Stimulated activated CD4-positive, alpha-beta T cell treated with anti-CD3 and anti-CD28 coated beads, Interleukin-12 subunit alpha, Interleukin-12 subunit beta, amount 100 ng/mL, for 4 hours (primary cell): ENCODE measurements at places on chromosomes 1 and 21.

DNA sequence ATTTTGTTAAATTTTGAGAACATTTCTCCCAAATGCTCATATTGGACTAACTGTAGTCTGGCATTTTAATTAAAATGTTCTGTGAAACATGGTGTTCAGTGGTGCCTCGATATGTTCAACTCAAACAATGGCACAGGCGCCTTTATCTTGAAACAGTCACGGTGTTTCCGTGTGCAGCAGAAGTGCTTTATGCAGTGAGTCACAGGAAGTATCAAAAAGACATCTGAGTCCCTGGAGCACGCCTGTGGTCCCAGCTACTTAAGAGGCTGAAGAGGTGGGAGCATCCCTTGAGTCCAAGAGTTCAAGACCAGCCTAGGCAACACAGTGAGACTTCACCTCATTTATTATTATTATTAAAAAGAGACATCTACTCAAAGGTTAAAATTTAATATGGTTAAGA lies 52.2 kb downstream of the GREM2 start:
- no peak for DNase-seq

- DNase-seq: no peak
Observed at GRCh38 chr1:114564141-114564540, 17.3 kb downstream of the BCAS2 start.

GRCh38 chr1:12544357-12544756 lies 73.7 kb downstream of the DHRS3 start:
- DNase-seq: no peak

GRCh38 chr1:50129201-50129600 lies 20.5 kb downstream of the ELAVL4 start:
- no peak for DNase-seq

- no peak for DNase-seq
Observed at GRCh38 chr21:43728154-43728466, 9.2 kb downstream of the PDXK start.

DNA sequence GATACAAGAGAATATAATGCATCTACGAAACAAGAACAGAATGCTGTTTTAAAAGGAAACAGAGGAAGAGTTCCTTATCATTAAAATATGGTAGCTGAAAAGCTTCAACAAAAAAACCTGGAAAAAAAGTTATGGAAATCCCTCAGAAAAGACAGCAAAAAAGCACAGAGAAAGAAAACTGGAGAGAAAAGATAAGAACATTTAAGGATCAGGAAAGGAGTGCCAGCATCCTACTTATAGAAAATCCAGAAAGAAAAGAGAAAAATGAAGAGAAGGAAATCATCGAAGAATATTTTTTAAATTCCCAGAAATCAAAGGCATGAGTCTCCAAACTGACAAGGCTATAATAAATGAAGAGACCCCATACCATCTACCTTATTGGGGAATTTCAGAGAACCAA lies 29.8 kb downstream of the SUSD4 start:
- no peak for DNase-seq

DNA sequence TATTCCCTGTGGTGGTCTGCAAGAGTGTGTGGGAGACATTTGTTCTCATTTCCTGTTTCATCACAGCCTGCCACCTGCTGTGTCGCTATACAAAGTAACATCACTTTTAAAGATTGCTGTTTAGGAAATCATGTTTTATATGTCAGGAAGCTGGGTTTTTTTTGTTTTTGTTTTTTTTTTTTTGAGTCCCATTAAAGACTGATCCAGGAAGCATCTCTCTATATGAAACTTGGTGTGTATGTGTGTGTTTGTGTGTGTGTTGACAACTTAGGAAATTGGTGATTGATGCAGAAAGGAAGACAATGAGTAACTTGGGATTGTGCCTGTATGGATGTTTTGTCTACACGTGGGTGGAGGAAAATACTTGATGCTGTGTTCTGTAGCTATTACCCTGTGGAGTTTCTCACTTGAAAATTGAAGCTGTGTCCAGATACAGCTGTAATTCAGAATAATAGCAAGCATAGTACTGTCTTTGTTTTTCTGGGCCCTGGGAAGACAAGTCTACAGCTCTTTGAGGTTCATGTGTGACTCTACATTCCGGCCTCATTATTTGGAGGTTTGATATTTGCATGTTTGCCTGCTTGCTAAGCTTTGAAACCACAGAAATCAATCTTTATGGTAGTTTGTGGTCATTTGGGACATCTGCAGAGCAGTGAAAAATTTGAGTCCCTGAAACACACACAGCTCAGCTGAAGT lies 47.9 kb downstream of the LAMC1 start:
- DNase-seq: no peak

DNA sequence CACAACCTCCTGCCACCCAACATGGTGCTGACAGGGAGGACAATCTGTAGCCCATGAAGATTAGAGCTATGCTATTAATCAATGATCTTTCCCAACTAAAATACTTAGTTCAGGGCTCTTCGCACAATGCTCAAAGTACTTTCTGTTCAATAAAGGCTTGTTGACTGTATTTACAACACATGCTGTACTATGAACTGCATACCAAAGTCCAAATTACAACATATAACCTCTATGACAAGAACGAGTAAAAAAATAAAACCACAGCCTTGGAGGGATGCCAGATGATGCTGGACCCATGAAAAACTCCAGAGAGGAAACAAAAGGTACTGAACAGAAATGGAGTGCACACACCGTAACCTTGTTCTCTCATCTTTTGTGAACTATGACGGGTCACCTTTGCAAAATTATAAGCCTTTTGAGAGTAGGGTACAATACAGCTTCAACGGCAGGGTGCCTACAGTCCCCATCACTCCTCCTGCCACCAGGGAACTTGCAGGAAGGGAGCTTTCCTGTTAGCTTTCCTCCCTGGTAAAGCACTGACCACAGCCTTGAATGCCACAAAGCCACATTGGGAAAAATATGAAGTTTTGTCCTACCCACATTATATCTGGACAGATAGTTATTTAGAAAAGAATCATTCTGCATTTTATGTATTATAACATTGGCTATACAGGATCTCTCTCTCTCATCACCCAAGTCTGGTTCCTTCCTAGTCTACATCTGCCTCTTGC lies 175.6 kb downstream of the NRIP1 start:
- no peak for DNase-seq

GRCh38 chr1:156347331-156347730 lies 9.0 kb downstream of the TSACC start:
- no peak for DNase-seq

DNA sequence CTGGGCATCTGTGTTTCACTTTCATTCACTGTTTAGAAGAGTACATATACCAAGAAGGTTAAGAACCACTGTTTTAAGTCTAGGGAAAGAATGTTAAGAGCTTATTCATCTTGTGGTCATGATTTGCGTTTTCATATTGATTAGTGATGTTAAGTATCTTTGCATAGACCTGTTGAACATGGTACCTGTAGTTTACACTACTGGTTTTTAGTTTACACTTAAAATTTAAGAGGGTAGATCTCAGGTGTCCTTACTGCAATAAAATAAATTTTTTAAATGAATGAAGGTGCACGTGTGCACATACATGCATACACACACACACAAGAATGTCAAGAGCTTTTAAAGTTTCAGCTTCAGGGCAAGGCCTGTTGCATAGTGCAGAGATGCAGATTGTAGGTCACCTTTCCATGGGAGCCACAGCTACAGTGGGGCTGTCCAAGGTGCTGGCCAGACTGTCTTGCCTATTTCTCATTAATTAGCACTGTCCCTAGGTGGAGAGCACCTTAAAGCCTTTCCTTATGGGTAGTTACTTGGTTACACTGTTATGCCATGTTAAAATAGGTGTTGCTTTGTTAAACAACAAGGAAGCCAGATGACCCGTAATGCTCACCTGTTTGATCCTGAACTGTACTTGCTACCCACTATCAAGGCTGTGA lies 543.0 kb upstream of the DAB1 start:
- DNase-seq: no peak

DNA sequence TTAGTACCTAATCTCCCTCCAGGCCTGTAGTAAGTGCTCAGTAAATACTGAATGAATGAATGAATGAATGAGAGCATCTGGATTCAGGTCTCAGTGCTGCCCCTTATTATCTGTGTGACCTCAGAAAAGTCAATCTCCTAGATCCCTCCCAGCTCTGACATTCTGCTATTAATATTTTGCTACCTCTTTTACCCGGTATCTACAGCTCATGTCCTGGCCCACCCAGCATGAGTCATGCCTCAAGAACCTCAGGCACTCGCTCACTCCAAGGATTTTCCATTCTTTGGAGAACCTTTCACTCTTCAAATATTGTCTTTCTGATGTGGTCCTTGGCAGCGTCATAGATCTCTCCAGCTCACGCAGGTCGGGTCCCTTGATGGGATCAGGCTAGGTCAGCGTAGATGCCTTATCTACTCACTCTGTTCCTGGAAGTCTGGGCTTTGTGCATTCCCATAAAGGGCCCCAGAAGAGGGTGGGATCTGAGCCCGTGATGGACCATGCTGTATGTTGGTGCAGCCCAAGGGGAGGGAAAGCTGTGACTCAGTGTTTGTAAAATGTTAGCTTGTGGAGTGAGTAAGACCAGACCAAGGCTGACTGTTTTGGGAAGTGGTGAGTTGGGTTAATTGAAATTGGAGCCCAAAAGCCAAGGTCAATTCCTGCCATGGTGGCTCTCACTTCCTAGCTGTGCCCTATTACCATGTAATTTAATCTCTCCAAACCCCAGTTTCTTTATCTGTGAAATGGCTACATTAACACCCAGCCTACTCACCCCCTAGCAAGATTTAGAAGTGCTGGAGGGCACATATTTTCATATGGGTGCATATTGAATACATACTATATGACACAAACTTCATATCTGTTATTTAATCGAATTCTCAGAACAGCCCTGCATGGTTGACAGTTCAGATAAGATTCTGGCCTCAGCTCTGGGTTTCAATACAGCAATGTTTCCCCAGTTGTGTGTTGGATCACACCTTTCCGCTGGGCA lies 214.1 kb upstream of the USP24 start:
- DNase-seq: no peak

DNA sequence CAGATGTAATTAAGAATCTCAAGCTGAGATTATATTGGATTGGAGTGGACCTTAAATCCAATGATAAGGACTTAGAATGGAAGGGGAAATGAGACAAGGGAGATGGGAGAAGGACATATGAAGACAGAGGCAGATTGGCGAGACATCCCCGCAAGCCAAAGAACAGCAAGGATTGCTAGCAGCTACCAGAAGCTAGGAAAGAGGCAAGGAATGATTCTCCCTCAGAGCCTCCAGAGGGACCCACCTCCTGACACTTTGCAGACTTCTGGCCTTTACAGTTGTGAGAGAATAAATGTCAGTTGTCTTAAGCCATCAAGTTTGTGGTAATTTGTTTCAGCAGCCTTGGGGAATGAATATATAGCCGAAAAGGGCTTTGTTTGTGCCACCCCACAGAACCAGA lies 20.7 kb downstream of the METTL13 start:
- DNase-seq: no peak

GRCh38 chr1:21206117-21206516 lies 29.4 kb upstream of the EIF4G3 start:
- no peak for DNase-seq

GRCh38 chr1:187121661-187122060 lies 292.9 kb downstream of the PLA2G4A start:
- no peak for DNase-seq

GRCh38 chr1:153763365-153764225 lies 11.6 kb upstream of the SLC27A3 start:
- DNase-seq: no peak
